ENCODE measurements at places on chromosomes 1 and 21.

GRCh38 chr1:68384321-68384813 lies 65.4 kb downstream of the RPE65 start:
- no peak for DNase-seq

GRCh38 chr1:58611861-58612385 lies 34.9 kb upstream of the TACSTD2 start:
- DNase-seq: no peak

DNA sequence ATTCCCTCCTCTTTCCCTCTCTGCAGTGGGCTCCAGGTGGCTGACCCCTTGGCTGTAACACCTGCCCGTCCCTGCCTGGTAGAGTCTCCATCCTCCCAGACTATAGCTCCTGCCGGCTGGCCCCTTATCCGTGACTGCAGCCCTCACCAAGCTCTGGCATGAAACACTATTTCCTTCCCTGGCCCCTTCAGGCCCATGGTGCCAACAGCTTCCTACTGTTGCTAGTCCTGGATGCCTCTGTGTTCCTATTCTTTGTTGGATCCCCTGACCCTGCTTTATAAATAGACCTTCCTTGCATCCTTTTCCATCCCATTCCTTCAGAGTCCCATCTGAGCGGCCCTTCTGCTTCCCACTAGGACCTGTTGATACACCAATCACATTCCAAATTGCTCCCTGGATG lies 195.0 kb downstream of the ZNF326 start:
- DNase-seq: no peak

- DNase-seq: no peak
Measured at GRCh38 chr1:184740344-184740743, 14.3 kb downstream of the EDEM3 start.
